ENCODE measurements at places on chromosomes 6 and 20.

GRCh38 chr20:33673410-33674293, 576 bp downstream of the NECAB3 start:
- DNase-seq = no peak

DNA sequence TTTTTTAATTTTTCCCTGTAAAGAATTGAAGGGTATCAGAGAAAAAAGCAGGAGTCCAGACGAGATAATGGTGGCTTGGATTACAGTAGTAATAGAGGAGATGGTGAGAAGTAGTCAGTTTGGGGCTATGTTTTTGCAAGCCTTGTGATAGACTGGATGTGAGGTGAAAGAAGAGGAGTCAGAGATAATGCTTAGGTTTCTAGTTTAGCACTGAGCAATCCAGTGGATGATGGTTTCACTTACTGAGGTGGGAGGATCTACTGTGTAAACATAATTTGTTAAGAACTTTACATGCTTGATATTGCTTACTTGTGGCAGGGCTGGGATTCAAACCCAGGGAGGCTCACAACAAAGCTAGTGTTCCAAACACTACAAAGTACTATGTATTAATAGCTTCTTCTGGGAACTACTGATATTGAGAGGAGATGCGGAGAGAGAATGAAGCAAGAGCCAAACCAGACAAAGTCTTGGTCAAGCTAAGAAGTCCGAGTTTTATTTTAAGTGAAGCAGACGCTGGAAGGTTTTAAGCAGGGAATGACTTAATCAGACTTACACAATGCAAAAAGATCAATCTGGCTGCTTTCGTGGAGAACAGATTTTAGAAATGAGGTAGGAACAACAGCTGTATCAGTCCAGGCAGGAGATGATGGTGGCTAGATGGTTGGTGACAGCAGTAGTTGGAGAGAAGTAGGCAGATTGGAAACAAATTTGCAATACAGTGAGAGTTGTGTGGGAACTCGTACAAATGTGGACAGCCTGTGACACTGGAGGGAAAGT, 58.0 kb downstream of the ZFAND3 start:
- DNase-seq = no peak

DNA sequence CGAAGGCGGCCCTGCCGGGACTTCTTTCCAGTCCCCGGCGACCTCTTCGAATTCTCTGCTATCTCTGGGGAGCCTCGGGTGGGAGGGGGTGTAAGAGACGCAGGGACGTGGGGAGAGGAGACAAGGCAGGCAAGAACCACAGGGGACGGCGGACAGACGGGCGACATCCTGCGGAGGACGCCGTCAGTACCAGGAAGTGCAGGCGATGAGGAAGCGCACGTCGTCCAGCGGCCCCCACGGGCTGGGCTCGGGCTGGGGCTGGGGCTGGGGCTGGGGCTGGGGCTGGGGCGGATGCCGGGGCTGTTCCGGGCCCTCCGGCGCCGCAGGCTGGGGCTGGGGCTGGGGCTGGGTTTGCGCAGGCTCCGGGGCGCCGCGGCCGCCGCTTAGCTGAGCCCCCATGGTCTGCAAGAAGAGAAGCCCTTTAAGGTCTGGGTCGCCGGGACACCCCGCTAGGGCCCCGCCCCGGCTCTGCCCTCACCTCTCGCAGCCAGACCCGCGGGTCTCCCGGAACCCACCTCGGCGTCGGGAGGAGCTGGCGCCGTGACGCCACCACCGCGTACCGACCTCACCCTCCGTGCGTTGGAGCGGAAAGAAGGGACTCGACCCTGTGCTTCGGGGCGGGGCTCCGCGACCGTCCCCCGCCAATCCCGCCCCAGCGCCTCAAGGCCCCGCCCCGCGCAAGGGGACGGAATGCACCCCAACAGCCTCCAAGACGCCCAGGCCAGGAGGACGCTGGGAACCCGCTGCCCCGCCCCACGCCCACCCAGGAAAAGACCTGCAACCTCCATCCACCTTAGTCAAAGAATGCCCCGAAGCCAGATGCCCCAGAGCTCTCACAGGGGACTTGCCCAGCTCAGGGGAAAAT, at the start of gene MMP24OS:
TSS of gene MMP24OS (minus strand) at position 592 of the 865 bp plus-strand sequence. CDS start at position 399, 193 bp downstream.
- peak; percentile 94 for DNase-seq

- DNase-seq = no peak
Observed at GRCh38 chr6:11387707-11388430, 149.7 kb upstream of the TMEM170B start.

GRCh38 chr6:90545448-90545847, 41.4 kb downstream of the MAP3K7 start:
- DNase-seq = no peak

DNA sequence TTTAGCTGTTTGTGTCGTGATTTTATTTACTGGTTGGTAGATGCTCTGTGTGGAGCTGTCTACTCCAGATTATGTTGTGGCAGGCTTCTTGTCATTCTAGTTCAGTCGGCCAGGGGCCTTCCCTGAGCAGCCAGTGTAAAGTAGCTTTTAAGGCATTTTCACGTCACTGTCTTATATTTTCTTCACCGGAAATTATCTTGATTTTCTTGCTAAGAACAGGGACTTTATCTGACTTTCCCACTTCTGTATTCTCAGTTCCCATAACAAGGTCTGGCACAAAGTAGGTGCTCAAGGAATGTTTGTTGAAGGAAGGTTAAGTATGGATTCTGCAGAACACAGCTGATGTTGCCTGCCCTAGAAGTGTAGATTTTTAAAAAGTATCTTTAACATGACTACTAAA, 868 bp downstream of the LTV1 start:
- DNase-seq = no peak

- no peak for DNase-seq
Observed at GRCh38 chr6:144681334-144681733, 396.2 kb downstream of the UTRN start.

- no peak for DNase-seq
Observed at GRCh38 chr6:125022391-125022989, 60.3 kb downstream of the RNF217 start.

DNA sequence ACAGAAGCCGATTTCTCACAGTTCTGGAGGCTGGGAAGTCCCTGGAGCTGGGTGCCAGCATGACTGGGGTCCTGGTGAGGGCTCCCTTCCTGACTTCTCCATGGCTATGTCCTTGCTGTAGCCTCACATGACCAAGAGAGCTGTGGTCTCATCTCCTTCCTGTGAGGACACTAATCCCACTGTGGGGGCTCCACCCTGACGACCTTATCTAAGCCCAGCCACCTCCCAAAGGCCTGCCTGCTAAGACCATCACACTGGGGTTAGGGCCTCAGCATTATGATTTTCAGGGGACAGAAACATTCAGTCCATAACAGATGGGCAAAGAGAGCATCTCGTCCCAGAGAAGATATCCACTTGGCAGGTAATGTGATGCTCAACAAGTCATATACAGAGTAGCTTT, 16.8 kb downstream of the RPP40 start:
- DNase-seq = no peak

DNA sequence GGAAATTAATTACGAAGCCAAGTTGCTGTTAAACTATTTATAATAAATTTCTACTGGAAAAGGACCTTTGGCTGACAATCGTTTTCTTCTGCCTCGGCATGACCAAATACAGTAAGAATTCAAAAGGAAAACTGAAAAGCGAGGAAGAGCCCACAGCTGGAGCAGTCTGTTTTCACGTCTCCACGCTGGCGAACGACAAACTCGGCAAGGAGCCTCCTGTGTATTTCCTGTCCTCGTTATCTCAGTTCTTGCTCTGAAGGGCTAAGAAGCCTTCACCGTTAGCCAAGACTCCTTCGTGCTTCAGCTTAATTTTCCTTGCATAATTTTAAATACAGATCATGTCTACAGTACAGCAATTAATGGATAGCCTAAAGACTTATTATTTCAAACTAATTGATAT, 214.3 kb upstream of the PLCB4 start:
- peak; percentile 47 for DNase-seq

DNA sequence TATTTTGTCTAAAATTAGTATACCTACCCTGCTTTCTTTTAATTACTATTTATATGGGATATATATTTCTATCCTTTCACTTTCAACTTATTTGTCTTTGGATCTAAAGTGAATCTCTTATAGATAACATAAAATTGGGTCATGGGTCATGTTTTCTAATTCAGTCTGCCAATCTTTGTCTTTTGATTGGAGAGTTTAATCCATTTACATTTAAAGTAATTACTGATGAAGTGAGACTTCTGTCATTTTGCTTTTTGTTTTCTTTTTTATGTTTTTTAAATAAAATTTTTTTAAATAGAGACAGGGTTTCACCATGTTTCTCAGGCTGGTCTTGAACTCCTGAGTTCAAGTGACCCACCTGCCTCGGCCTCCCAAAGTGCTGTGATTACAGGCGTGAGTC, 50.5 kb upstream of the PRDM1 start:
- no peak for DNase-seq

- peak; percentile 80 for DNase-seq
Observed at GRCh38 chr6:69422020-69422419, 374.8 kb downstream of the LMBRD1 start.

GRCh38 chr6:147935656-147936055, 407.0 kb upstream of the SASH1 start:
- DNase-seq = no peak

GRCh38 chr6:3997177-3997770, 81.7 kb downstream of the FAM217A start:
- no peak for DNase-seq

DNA sequence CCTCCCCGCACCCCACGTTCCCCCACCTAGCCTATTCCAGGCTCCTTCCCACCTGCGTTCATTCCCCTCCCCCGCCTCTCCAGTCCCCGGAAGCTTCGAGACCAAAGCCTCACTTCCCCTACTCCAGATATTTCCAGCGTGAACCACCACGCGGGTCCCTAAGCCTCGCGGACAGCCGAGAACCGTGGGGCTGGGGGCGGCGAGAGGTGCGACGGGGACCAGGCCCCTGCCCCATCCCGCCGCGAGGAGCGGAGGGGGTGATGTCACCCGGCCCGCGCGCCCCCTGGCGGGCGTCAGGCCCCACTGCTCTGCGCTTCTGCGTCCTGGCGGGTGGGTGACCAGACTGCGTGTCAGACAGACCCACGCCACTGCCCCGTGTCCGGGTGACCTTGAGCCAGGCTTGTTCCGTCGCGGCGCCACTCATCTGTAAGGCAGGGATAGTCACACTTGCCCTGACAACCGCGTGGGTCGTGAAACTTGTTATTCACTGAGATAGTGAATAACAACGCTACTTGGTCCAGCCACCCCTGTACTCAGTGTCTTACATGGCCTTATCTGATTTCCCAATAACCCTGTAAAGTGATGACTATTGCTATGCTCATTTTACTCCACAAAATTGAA, 9.0 kb upstream of the HSP90AB1 start:
- DNase-seq = peak; percentile 70

DNA sequence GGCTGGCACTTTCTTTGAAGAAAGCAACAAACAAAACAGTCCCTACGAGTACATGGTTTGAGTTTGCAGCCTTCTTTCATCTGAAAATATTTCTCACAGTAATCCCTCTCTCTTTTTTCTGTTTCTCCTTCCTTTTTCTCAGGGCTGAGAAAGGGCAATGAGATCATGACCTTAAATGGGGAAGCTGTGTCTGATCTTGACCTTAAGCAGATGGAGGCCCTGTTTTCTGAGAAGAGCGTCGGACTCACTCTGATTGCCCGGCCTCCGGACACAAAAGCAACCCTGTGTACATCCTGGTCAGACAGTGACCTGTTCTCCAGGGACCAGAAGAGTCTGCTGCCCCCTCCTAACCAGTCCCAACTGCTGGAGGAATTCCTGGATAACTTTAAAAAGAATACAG, 80.7 kb upstream of the CLDN20 start:
- DNase-seq = no peak

DNA sequence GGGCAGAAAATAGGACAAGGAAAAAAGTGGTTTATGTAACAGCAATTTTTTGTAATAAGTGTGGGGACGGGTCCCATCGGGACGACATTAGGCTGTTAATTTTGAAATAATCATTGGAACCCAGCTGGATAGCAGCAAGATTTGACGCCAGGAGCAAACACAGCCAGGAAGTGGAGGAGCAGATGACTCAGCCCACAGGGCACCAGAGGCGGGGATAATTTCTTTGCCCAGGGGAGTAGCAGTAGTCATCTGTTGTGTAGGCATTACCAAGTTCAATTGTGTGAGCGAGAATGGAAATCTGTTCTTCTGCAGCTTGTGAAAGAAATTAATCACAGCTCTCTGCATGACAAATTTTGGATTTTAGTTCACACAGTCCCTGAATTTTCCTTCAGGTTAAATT, 22.6 kb upstream of the RIN2 start:
- DNase-seq = no peak

- DNase-seq = no peak
Observed at GRCh38 chr20:47326658-47327268, 29.7 kb downstream of the ZMYND8 start.

GRCh38 chr6:2542101-2542857, 208.4 kb downstream of the MYLK4 start:
- DNase-seq = no peak

GRCh38 chr6:164150232-164150631, 735.7 kb downstream of the QKI start:
- no peak for DNase-seq

- DNase-seq = no peak
Observed at GRCh38 chr6:110629153-110629552, 152.7 kb upstream of the SLC22A16 start.

GRCh38 chr6:139448051-139448649, 73.7 kb upstream of the CITED2 start:
- no peak for DNase-seq

DNA sequence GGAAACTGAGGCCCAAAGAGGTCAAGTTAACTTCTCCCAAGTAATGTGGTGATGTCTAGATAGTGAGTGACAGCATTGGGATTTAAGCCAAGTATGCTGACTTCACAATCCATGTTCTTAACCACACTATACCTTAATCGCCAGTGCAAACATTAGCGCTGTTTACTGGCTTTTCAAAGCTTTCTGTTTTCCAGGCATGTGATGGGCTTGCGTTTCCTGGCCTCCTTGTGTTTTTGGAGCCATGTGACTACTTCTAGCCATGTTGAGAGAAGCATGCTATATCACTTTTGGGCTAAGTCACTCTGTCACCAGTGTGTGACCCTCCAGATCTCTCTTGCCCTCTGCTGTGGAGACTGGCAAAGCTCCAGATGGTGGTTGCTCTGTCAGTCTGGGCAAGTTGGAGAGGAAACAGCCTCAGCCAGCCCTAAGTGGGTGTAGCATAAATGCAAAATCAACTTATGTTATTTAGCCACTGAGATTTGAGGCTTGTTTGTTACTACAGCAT, 76.9 kb downstream of the ANKRD6 start:
- DNase-seq = no peak

GRCh38 chr20:50569864-50570836, 60.0 kb downstream of the PTPN1 start:
- DNase-seq = peak; percentile 47

DNA sequence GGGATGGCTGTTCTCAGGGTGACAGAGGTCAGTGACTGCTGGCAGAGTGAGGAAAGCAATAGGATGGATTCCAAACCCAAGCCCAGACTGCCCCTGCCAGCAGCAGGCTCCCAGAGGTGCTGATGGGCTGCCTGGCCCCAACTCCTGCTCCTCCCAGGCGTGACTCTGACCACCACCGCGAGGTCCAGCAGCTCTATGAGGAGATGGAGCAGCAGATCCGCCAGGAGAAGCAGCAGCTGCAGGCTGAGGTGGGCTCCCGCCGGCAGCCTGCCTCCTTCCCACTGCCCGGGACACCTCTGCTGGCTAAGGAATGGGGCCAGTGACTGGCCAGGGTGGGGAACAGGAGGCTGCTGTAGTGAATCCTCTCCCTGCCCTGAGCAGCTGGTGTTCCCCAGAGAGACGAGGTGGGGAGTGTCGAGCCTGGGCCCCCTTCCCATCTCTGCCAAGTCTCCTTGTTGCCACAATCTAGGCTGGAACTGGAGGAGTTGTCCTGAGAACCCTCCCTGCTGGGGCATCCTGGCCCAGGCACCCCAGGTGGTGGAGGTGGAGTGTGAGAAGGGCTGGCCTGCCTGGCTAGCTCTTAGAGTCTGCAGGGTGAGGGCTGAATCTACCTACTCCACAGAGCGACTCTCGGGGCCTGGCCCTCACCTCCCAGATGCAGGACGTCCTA, 20.4 kb downstream of the RAB44 start:
- no peak for DNase-seq
